Pulmonary artery endothelial cell (primary cell): ENCODE measurements at places on chromosomes 16 and 17. TPM values are rescaled to one million over a fixed set of nuclear protein-coding genes. Genes with fewer than 3 reads are reported as not detected.
A peak's percentile ranks its signal among the peaks of the same experiment; 100 is the strongest.

DNA sequence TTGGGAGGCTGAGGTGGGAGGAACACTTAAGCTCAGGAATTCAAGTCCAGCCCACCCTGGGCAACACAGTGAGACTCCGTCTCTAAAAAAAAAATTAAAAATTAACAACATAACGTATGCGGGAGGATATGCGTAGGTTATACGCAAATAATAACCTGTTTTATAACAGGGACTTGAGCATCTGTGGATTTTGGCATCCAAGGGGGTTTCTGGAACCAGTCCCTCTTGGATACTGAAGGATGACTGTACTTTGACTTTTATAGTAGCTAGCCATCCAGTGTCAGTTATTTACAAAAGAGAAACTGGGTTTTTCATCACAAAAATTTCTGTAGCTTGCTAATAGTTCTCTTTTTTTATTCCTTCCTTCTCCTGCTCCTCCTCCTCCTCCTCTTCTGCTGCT lies 64.5 kb downstream of the TNRC6C start:
- no peak for DNase-seq

Gene PSMD11
- 144 and 208 TPM in 2 replicates for total RNA-seq

Gene CTRB2
- not detected in 2 replicates for total RNA-seq

GRCh38 chr17:6580625-6581024 lies 24.3 kb upstream of the PITPNM3 start:
- no peak for DNase-seq

Gene RHBDL3
- total RNA-seq = under 0.01 and 0.14 TPM in 2 replicates

Gene TMEM106A
- total RNA-seq = 1.6 and 2.7 TPM in 2 replicates

- no peak for DNase-seq
Observed at GRCh38 chr17:64154313-64154695, 24.4 kb upstream of the ERN1 start.

- DNase-seq = peak; percentile 44
Observed at GRCh38 chr16:667780-668518, at the start of gene RHOT2. Gene RHOT2 (plus strand): TSS chr16:668132. CDS start chr16:668200, 68 bp downstream.

DNA sequence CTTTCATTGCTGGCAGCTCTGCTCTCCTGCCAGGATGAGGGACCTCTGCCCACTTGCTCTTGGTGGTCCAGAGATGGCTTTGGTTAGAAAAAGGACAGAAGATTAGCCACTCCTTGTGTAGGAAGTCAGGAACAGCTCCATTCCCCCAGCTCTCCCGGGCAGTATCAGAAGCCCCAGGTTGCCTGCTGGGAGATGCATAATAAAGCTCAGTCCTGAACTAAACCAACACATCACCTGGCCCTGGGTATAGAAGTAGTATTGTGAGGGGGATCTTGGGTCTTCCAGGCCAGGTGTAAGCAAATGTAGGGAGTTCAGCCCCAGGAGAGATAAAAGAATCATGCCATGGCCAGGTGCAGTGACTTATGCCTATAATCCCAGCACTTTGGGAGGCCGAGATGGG lies 52.4 kb downstream of the NEUROD2 start:
- no peak for DNase-seq
